Stimulated activated CD8-positive, alpha-beta memory T cell treated with anti-CD3 and anti-CD28 coated beads, Interleukin-7, amount 100 ng/mL, for 1 hour (primary cell): ENCODE measurements at places on chromosomes 16 and 17.

DNA sequence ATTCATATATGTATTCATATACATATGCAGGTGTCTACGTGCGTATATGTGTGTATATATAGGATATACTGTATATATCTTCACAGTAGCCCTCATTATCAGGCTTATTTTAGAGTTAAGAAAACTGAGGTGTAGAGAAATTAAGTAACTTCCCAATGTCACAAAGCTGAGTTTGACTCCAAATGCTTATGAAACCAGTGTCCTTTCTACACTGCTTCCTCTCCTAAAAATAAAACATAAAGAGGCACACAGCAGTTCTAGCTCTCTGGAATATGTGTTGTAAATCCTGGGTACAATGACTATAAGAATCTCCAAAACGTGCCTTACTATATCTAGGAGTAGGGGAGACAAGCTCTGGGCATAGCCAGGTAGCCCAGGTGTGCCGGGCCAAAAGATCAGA, 40.0 kb upstream of the CCL1 start:
- DNase-seq = no peak

GRCh38 chr16:72665701-72666100, 382.2 kb downstream of the ZFHX3 start:
- DNase-seq = no peak

GRCh38 chr17:64277831-64278562, 14.9 kb upstream of the TEX2 start:
- no peak for DNase-seq

GRCh38 chr16:50836121-50836621, 94.3 kb downstream of the CYLD start:
- DNase-seq = no peak

DNA sequence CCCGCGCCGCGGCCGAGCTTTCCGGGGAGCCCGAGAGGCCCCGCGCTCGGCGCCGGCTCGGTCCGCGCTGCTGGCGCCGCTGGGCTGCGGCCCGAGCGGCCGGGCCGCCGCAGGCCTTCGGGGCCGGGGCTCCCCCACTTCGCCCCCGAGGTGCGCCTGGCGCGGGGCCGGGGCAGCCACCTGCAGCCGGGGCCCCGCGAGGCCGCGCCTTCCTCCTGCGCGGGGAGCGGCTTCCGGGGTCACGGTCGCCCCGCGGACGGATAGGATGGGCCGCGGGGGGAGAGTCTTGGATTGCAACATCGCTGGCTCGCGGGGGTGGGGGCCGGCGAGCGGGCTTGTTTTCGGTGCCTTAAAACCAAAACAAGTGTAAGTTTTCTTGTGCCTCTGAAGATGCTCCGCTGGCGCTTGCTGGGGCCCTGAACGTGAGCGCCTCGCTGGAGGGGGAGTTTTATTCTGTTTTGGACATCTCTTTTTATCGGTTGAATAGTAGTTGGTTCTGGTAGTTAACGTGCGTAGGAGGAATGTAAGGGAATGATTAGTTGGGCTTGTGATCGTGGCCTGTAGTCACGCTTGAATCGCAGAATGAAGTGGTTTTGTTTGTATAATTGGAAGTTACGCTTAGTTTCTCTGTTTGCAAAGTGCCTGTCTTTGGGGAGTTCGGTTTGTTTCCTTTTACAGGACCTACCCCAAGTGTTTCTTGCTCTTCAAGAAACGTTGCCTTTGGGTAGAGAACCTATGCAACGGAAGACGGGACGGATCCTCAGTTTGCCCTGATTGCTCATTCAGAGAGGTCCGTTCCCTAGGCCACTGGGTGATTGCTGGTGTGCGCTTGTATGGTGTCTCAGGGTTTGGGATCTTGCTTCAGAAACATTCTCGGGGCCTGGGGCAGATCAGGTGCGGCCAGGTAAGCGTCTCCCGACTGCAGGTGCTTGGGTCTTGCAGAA, 724 bp downstream of the UBE2I start:
- peak; percentile 23 for DNase-seq

- no peak for DNase-seq
Measured at GRCh38 chr16:23679274-23679985, 741 bp downstream of the PLK1 start.

GRCh38 chr17:19883537-19884215, 15.9 kb upstream of the ULK2 start:
- no peak for DNase-seq

DNA sequence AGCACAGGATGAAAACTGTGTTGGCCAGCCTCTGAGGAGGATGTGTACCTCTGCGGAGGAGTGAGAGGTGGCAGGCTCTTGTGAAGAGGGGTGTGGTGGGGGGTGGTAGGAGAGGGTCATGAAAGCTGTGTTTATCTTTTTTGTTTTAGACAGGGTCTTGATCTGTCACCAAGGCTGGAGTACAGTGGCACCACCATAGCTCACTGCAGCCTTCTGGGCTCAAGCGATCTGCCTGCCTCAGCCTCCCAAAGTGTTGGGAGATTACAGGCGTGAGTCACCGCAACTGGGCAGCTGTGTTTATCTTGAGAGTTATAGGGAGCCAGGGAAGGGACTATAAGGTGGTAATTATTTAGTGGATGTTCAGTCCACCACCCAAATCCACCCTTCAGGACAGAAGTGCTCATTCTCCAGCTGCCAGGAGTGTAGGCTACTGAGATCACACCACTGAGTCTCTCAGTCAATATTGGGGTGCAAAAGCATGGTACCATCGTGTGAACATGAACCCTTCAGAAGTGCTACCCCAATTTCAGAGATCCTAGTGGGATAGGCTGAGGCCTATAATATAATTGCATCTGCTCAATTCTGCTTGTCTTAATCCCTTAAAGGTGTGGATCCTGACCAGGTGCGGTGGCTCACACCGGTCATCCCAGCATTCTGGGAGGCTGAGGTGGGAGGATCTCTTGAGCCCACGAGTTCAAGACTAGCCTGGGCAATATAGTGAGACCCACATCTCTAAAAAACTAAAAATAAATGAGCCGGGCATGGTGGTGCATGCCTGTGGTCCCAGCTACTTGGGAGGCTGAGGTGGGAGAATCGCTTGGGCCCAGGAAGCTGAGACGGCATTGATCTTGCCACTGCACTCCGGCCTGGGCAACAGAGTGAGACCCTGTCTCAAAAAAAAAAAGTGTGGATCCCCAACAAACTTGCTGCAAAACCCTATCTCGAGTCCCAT, 788 bp upstream of the EXOC3L1 start:
- no peak for DNase-seq

- DNase-seq = no peak
Measured at GRCh38 chr17:32299580-32300164, 34.0 kb downstream of the RHBDL3 start.

DNA sequence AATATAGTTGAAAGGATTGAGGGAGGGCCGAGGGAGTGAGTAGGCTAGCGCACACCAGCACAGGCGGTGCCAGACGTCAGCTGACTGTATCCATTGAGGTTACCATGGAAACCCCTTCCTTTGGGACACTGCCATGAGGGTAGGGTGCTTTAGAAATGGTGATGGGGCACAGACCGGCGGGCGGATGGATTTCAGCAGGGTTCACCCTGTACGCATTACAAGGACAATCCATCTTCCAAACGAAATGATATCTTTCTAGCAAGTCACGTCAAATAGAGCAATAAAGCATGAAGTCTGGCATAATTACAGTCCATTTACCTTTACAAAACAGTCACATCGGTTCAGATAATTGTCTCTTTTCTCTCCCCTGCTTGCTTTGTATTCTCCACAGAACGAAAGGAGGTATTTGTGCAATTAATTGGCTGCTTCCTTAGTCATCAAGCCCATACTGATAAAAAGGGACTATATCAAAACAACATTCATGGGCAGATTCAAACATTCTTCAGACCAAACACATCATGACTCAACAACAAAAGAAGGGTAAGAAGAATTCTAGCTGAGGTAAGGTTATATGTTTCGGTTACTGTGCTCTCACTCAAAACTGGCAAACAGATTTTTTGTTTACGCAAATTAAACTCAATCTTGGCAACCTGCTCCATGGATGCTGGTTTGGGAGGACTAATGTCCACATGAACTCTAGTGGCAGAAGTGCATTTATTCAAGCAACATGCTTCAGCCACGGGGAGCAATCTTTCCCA, 140.6 kb downstream of the CDK5R1 start:
- DNase-seq = no peak

GRCh38 chr17:43986225-43986981, 18.0 kb upstream of the NAGS start:
- no peak for DNase-seq

- DNase-seq = no peak
Measured at GRCh38 chr16:69397821-69398521, 12.2 kb upstream of the TERF2 start.

DNA sequence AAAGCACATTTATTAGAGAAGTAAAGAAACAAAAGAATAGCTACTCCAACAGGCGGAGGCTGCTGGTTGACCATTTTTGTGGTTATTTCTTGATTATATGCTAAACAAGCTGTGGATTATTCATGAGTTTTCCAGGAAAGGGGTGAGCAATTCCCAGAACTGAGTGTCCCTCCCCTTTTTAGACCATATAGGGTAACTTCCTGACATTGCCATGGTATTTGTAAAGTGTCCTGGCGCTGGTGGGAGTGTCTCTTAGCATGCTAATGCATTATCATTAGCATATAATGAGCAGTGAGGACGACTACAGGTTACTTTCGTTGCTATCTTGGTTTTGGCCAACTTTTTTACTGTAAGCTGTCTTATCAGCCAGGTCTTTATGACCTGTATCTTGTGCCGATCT, 12.2 kb upstream of the HS3ST4 start:
- no peak for DNase-seq

GRCh38 chr17:27533874-27534815, 77.9 kb downstream of the KSR1 start:
- no peak for DNase-seq

DNA sequence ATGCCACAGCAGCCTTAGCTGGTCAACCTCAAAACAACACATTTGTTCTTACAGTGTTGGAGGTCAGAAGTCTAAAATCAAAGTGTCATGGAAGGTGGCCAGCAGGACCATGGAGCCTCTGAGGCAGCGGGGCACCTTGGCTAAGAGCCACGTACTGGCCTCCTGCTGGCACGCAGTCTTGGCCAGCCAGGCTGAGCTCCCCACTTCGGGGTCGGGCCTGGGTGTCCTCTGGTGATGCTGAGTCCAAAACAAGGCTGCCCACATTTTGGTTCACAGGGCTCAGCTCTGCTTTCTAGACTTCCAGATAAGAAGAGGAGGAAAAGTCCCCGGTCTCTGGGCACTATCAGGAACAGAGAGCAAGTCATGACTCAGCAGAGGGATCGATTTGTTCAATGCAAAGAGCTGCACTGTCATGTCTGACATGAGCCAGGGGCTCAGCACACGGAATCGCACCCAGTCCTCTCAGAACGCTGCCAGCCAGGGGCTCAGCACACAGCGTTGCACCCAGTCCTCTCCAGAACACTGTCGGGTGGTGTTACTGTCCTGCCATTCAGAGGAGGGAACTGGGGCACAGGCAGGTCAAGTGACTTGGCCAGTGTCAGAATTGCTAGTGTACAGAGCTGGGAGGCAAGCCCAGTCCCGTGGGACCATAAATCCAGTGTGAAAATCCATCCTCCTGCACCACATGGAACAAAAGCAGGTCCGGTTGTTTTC, 2.5 kb downstream of the LGALS9 start:
- DNase-seq = no peak

DNA sequence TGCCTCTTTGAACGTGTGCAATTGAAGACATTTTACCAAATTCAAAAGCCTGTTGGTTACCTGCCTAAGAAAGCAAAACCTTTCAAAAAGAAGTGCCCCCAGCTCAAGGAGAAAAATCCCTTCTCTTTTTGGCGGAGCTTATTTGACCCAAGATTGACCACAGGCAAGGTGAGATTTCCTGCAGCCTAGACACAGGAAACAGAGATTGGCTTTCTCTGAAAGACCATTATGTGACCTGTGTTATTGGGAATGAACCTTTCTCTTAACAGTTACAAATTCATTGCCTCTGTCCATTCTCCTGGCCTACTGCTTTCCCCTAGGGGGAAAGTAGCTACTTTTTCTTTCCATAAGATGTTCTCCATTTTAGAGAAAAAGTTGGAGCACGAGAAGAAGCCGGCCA, 42.1 kb upstream of the MAF start:
- no peak for DNase-seq

DNA sequence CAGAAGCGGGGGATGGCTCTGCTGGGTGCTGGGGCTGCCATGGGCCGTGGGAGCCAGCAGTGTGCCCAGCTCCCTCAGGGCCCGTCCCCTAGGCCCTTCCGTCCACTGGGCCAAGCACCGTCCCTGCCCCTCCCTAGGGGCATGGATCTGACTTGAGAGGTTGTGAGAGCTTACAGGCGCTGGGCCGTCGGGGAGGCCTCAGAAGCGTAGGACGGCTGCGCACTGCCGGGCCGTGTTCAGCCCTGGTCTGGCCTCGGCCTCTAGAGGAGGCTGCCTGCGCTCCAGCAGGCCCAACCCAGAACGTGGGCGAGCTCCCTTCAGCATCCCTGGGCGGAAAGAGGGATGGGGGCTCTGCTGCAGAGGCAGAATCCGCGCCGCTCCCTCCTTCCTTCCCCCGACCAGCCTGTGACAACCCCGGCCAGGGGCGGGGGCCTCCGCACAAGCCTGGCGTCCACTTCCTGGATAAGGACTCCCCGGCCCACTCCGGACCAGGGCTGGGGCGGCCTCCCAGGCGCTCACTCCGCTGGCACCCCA, 685 bp upstream of the MPG start:
- no peak for DNase-seq

DNA sequence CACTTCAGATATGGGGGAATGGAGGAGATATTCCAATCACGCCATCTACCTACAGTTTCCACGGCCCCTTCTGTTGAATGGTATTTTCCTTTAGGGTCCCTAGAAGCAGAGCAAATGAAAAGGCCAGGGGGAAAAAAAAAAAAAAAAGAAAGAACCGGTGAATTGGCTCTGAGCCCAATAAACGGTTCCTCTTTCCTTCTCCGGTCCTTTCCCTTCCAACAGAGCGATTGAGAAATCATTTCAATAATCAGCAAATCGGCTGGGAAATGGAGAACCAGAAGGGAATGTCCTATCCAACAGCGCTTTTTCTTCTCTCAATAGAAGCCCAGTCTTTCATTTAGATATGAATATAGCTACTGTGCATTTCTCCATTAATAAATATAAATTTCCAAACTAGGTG, 26.8 kb upstream of the HOXB13 start:
- no peak for DNase-seq

GRCh38 chr17:43611230-43611969, 50.3 kb downstream of the MEOX1 start:
- no peak for DNase-seq

GRCh38 chr16:58045096-58045495, 19.5 kb downstream of the MMP15 start:
- no peak for DNase-seq

GRCh38 chr17:27919079-27919478, 25.9 kb upstream of the LYRM9 start:
- no peak for DNase-seq

GRCh38 chr16:9049241-9049640, 42.2 kb upstream of the HAPSTR1 start:
- no peak for DNase-seq

GRCh38 chr17:10984220-10984619, 146.3 kb upstream of the PIRT start:
- no peak for DNase-seq

GRCh38 chr16:78577630-78578029, 478.2 kb downstream of the WWOX start:
- DNase-seq = no peak

- no peak for DNase-seq
Measured at GRCh38 chr16:69930117-69930776, 20.9 kb upstream of the CLEC18A start.
